ENCODE measurements at places on chromosomes 7 and 10.

DNA sequence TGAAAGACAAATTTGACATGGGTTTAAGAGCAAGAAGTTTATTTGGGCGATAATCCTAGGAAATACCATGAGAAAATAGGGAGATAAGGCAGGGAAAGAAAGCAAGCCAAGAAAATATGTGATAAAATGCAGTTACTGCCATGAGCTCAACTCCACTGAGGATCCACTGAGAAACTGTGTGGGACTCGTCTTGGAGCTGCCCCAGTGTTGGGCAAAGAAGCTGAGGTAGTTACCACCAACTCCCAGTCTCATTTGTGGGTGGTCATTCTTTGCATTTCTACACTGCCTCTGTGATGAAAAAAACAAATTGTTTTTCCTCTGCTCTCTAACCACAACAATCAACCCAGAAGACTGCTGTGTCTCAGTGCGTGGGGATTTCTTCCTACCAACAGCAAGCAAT, 498.2 kb downstream of the PLXDC2 start:
- no peak for DNase-seq

GRCh38 chr7:54907981-54908380, 110.8 kb upstream of the EGFR start:
- DNase-seq: no peak

DNA sequence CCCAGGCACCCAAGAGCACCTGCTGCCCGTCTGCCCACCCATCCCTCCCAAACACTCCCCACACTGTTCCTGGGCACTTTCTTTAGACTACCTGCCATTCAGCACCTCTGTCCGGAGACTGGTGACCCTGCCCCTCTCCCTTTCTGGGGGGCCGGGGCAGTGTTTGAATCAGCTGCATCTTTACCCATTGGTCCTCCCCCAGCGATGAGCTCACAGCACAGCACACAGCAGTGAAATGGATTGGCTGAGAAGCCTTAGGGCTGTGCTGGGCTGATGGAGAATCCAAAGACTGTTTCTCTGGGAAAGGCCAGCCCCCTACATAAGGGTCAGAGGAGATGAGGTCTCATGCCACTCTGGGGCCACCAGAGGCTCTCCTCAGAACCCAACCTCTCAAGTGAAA, 40.2 kb downstream of the VWA2 start:
- no peak for DNase-seq

- no peak for DNase-seq
Observed at GRCh38 chr7:91465595-91466061, 201.4 kb downstream of the FZD1 start.

GRCh38 chr7:139725077-139725476, 52.7 kb downstream of the HIPK2 start:
- no peak for DNase-seq

DNA sequence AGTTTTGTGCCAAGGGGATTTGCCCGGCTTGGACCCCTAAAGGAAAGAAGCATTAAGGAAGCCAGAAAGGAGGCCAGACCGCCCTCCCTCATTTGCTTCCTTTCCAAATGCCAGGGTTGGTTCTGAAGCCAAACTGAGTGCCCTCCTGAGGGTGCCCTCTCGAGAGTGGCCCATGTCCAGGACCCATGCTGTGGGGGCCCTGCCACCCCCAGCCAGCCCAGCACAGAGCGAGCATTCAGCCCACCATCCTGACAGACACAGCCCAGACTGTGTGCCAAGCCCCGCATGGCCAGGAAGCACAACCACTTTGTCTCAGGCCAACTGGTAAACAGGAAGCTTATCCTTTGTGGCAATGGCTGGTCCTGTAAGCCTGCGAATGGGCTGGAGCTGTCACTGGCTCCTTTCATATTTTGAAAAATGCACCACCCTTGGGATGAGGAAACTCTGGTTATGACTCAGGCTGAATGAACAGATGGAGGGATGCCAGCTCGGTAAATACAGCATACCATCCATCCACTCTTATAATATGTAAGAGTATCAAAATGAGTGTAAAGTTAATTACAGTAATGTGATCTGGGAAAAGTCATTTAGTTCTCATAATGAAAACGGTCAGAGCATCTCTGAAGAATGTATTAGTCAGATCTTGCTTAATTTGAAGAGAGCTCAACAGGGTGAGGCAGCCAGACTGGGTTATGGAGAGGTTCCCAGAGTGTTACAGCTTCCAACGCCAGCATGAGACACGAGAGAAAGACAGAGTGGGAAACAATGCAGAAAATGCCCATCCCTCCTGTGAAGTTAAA, 65.0 kb downstream of the STK17A start:
- DNase-seq: no peak

- no peak for DNase-seq
Observed at GRCh38 chr10:57905861-57906260, 361.8 kb downstream of the IPMK start.

DNA sequence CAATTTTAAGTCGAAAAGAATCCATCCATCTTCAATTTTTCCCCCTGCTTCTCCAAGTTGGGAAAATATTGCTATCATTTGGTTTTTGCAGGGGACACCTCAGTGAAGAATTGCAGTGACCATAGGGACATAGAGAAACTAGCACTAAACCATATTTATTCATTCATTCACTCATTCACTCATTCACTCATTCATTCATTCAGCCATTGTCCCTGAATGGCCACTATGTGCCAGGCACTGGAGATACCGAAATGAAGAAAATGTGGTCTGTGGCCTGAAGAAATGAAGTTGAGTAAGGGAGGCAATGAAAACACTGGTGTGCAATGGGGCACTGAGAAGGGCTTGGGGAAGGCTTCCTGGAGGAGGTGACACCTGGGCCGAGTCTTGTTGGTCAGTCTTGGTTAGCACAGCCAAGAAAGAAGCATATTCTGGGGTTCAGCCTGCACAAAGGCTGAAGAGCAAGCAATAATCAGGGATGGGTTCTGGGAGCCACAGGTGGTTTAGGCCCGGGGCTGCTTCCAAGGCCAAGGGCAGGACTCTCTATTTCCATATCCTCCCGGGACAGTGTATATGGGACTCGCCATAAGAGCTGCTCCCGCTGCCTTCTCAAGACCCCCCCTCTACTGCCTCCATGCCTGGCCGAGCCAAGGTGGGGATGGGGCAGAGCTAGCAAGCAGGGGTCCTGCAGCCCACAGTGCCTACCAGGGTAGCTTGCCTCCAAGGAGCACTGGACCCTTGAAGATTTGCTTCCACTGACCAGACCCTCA, 25.5 kb upstream of the C10orf105 start:
- DNase-seq: no peak

GRCh38 chr7:112020800-112021199, 185.4 kb downstream of the DOCK4 start:
- no peak for DNase-seq

DNA sequence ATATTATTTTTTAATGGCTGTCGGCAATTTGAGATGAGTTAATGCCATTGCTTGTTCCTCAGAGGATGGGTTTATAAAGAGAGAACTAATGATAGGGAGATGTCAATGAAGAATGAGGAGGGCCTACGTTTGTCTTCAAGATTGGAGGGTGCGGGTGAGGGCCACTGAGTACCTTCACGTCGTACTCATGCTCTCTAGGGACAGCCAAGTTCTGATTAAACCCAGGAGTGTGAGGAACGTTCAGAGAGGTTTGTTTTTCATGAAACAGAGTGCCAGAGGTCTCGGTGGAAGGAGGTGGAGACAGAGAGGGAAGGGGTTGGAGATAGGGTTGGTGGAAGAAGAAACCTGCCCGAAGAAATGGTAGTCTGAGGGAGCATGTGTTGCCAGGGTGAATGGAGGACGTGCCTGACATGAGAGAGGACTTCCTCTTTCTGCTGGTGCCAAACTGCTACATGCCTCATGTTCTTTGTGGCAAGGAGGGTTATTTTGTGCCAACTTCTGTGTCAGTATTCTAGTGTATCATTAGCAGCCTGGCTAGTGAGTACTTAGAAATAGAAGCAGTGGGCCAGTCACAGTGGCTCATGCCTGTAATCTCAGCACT, 8.9 kb downstream of the DHTKD1 start:
- DNase-seq: no peak

GRCh38 chr10:80473692-80474596, 19.8 kb downstream of the TSPAN14 start:
- no peak for DNase-seq

DNA sequence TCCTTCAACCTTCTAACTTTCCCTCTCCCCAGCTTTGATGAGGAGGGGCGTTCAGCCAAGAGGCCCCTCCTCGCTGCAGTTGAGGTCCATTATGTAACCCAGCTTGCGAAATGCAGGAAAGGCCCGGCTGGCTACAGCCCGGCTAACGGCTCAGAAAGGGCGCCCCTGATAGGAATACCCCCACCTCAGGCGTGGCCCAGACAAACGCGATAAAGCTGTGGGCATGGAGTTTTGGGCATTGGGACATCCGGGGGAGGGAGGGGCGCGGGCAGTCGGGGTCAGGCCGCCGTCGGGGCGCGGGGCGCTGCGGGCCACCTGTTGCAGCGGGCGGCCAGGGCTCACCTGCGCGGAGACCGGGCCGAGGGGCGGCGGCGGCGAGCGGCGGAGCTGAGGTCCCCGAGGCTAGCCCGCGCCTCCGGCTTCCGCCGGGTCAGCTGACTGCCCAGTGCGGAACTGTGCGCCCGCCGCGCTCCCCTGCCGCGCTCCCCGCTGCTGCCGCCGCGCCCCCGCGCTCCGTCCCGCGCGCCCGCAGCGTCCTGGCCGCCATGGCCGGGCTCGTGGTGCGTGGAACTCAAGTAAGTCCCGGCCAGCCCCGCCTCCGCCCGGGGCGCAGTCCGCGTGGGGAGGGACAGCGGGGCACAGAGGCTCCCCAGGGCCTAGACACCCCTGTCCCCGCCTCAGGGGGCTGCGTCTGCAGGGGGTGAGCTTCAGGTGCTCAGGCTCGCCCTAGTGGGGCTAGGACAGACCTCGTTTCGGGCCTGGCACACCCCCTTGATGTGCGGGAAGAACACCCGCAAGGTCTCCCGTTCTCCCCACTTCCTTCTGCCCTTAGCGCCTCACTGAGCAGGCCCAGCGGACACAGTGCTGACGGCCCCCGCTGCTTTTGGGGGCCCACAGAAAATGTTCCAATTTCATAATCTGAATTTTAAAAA, at the start of gene LRMDA:
LRMDA (plus strand) TSS at position 445 of the 932 bp plus-strand sequence.
- DNase-seq: peak; percentile 79

GRCh38 chr10:62025901-62026879, 124.7 kb downstream of the ARID5B start:
- no peak for DNase-seq

GRCh38 chr7:96838481-96838880, 128.8 kb upstream of the SEM1 start:
- DNase-seq: no peak

- no peak for DNase-seq
Observed at GRCh38 chr7:139714163-139714901, 63.5 kb downstream of the HIPK2 start.

DNA sequence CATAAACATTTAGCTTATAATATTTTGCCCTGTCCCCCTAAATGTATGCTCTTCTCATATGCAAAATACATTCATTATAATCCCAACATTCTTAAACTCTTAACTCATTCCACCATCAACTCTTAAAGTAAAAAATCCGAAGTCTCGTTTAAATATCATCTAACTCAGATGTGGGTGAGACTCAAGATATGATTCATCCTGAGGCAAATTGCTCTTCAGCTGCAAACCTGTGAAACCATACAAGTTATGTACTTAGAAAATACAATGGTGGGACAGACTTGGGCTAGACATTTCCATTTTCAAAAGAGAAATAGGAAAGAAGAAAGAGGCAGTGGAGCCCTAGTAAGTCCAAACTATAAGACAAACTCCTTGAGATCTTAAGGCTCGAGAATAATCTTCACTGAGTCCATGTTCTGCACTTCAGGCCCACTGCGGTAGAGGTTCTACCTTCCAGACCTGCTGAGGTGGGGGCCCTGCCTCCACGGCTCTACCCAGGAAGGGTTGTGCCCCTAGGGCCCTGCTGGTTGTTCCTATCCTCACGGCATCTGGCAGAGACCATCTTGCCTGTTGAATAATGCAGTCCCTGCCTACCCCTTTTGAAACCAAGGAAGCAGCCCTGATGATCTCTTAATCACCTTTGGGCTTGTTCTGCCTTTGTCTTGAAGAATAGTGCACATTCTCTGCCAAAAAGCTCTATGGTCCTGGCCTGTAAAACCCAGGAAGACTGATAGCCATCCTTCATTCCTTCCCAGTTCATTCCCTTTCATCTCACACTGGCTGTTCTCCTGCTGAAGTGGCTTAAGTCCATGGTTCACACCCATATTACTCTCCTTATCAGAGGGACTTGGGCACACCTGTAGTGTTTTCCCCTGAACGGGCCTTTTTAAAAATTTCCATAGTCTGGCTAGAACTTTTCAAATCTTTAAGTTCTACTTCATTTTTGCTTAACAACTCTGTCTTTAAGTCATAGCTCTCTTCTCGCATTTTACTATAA, 37.3 kb downstream of the INPP5F start:
- no peak for DNase-seq

DNA sequence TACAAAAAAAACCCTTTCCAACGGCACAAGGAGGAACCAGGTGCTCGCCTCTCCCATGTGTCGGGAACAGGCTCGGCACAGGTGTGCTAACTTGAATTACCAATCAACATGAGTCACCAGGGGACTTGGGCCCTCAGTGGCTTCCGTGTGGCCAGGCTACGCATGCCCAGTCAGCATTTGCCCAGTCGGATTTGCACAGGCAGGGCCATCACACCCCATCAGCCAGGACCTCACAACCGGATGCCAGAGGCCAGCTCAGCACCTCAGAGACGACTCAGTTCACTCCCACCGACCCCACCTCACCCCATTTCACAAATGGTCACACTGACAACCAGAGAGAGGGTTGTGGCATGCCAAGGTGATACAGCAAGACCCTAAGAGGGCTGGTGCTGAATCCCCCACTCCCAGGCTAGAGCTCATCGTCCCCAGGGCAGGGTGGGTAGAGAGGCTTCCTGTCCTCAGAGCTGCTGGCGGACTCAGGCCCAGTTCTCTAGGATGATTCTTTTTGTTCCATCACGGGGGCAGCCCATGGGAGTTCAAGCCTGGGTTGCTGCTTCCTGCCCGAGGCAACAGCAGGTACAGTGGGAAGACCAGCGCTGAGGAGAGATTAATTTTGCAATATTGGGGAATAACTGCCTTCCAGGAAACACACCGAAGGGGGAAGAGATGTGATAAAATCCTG, 13.6 kb downstream of the ANXA11 start:
- peak; percentile 15 for DNase-seq

DNA sequence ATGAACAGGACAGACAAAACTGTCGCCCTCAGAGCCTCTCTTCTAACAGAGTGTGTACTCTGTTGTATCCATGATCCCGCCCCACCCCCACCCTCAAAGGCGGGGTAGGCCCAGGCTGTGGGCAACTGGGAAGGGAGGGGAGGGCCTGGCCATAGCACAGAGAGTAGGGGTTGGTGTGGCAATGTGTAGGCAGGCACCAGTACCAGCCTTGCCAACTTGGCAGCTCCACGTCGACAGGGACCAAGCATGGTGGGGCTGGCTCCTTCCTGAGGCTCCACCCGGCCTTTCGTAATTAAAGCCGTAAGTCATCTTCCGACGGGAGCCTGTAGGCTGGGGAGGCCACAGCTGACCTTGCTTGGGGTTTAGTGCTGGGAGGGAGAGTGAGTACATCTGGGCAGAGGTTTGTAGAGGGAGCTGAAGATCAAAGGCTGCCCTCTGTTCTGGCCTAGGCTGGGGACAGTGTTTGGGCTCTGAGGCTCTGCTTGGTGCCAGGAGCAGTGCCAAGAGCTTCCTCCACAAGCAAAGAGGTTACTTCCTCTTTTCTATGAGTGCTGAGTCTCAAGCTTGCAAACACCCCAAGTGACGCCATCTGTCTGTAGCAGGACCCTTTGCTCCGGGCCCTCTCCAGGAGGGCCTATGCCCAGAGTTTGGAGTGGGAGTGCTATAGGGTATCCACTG, 121.6 kb downstream of the C10orf105 start:
- peak; percentile 57 for DNase-seq

- DNase-seq: no peak
Observed at GRCh38 chr10:31278279-31278941, 40.6 kb upstream of the ZEB1 start.

- no peak for DNase-seq
Observed at GRCh38 chr10:19014034-19014433, 34.6 kb upstream of the MALRD1 start.

- no peak for DNase-seq
Observed at GRCh38 chr10:86043236-86043635, 323.4 kb downstream of the GRID1 start.

Data from ovary (tissue), 10 donors.